T-helper 1 cell (primary cell): ENCODE measurements at places on chromosomes 2 and 18.

DNA sequence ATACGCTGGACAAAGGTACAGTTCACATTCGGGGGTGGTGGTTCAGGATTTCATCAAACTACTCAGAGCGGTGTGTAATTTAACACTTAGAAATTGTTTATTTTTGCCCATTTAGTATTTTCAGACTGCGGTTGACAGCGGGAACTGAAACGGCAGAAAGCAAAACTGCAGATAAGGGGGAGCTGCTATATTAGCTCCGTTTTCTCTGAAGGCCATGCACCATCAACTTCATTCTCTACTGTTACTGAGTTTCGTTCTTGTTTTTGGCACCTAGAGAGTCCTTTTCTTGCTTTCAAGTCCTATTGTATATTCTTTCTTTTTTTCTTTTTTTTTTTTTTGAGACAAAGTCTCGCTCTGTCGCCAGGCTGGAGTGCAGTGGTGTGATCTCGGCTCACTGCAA lies 121.5 kb upstream of the SP3 start:
- no peak for DNase-seq

DNA sequence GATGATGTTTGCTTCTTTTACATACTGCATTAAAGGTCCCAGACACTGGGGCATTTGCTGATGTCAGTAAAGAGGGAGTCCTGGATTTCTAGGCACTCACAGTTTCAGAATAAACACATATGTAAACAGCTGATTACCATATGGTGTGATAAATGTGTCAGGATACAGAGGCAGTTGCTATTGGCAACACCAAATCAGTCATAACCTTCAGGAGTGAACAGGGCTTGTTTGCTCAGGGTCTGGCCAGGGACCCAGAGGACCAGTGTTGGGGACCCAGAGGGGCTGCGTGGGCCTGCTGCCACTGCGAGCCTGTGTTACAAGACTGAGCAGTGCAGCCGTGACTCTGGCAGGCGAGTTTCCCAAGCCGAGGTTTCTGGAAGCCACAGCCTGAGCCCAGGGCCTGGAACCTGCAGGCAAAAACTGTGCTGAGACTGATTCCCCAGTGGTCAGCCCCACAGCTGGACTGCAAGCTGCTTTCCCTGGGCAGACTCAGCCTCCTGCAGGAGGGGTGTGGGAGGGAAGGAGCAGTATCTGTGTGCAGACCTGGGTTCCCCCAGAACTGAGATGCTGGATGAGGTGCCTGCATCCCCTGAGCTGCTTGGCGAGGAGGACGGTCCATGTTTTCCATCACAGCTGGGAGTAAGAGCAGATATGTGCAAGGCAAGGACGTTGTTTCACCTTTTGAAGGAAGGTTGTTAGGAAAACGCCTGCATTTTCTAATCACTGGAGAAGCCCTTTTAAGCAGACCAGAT lies 23.6 kb downstream of the ASAP2 start:
- DNase-seq: no peak

GRCh38 chr18:6857300-6857699 lies 127.8 kb downstream of the ARHGAP28 start:
- DNase-seq: no peak

GRCh38 chr18:45793264-45793965 lies 32.1 kb upstream of the SIGLEC15 start:
- no peak for DNase-seq

DNA sequence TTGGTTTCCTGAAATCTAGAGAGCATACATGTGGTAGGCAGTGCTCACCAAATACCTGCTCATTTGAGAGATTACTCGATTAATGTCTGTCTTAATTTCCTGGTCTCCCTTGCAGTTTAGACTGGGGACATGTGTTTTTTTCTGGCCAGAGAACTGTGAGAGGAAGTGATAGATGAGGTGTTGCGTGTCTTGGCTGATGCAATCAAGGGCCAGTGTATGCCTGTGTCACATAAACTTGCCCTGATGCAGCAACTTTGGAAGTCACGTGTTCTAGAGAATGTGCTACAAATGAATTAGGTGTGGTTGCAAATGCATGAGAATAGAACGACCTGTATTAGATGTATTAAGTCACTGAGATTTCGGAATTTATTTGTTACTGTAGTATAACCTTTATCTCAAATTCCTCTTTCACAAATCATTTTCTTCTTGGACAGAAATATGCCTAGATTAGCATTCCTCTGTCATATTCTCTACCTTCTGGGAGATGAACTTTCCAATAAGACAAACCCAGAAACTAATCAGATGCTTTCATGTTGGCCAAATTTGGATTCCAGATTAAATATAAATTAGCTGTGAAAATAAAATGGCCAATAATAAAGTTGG lies 9.9 kb upstream of the IL1A start:
- no peak for DNase-seq

- no peak for DNase-seq
Observed at GRCh38 chr2:8238521-8239230, 443.2 kb upstream of the ID2 start.

DNA sequence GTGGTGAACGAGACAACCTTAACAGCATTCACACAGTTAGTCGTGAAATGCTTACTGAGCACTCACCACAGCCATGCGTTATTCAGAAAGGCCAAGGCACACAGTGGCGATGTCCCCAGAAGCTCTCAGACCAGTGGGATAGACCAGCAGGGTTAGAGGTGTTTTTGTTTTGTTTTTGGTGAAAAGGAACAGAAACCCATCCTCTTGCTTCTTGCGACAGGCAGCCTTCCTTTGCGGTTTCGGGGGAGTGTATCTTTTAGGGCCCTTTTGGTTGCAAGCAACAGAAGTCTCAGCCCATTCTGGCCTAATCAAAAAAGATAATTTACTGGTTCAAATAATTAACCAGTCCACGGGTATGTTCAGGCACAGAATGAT lies 4.7 kb downstream of the GNLY start:
- no peak for DNase-seq
